ENCODE measurements at places on chromosomes 3 and 15.

- DNase-seq, result no peak
Observed at GRCh38 chr15:101051291-101052030, 132.3 kb downstream of the LRRK1 start.

DNA sequence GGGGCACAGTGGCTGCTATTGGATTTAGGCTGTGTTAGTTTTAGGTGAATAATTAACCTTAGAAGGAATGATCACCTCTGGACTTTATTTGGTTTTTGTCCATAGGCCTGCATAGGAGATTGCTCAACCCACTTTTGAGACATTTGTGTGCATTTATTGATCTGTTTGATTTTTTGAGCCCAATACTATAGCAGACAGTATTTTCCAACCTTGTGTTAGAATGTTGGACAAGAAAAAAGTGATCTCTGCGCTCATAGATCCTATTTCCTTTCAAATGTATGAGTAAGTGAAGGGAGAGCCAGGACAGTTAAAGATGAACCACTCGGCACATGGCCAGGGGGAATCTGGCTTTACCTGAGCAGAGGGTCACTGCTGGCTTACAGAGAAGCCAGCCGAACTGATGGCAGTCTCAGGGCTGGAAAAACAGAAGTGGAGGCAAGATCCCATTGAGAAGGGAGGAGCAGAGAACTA lies 8.8 kb upstream of the TOPBP1 start:
- no peak for DNase-seq

- DNase-seq, result no peak
Observed at GRCh38 chr15:64842986-64843561, 1.4 kb downstream of the PLEKHO2 start.

DNA sequence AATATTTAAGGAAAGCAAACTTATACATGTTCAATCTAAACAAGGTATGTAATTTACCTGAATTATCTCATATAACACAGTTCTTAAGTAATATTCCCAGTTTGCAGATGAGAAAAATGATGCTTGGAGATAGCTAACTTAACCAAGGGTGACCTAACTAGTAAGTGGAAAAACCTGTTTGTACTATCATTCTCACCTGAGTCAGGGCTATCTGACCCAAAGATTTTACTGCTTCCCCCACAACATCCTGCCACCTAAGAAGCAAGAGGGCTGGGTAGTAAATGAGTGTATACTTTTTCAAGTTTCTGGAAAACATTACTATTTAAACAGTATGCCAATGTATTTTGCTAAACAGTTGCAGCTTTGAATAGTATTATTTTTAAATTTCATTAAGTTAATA lies 10.6 kb downstream of the TP63 start:
- no peak for DNase-seq

DNA sequence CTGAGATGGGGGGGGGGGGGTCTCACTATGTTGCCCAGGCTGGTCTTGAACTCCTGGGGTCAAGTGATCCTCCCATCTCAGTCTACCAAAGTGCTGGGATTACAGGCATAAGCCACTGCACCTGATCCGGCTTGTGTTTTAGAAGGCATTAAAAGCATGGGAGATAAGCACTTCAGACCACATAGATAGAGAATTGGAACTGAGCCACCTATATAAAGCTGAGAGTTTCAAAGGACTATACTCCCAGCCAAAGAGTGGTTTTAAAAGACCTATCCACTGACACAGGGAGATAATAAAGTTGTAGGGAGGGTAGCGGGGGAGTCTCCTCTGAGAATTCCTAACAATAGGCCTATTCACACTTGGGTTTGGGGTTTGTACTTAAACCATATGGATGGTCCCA lies 34.8 kb downstream of the DENND4A start:
- no peak for DNase-seq

- no peak for DNase-seq
Observed at GRCh38 chr3:8712908-8713255, 20.7 kb upstream of the CAV3 start.

- DNase-seq, result no peak
Observed at GRCh38 chr3:122013448-122013925, 8.6 kb downstream of the ILDR1 start.

GRCh38 chr3:168116279-168116678 lies 20.6 kb upstream of the GOLIM4 start:
- DNase-seq, result no peak

GRCh38 chr15:97876281-97876675 lies 84.2 kb upstream of the ARRDC4 start:
- no peak for DNase-seq

- DNase-seq, result no peak
Observed at GRCh38 chr3:49120096-49120437, 556 bp downstream of the USP19 start.

DNA sequence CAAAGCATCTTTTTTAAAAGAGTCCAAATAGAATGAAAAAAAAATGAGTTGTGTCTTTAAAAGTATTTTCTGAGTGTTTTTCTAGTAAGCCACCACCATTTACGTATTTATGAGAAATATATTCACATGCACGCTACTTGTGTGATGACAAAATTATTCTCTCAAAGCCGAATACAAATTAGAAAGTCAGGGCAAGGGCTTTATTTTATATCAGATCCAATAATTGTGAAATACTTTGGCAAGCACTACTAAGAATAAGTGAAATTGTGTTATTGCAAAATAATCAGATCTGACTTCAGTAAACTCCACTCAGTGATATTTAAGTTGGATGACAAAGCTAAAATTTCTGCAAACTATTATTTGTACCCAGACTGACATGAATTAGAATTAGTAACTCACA lies 589.3 kb upstream of the KCNMB2 start:
- no peak for DNase-seq

- no peak for DNase-seq
Observed at GRCh38 chr3:50609763-50610085, 1.9 kb downstream of the CISH start.

DNA sequence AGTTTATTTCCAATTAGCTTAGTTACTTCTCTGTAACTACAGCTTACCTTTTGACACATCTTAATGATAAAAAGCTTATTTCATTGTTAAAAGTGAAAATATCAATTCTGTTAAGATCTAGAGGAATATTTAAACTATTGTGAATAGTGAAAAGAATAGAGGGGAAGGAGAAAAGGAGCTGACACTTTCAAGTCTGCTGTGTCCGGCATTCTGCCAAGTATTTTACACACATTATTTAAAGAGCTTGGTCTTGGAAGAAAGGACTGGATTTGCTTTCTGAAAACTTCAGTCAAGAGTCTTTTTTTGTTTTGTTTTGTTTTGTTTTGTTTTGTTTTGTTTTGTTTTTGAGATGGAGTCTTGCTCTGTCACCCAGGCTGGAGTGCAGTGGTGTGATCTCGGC lies 34.8 kb downstream of the CCDC80 start:
- DNase-seq, result no peak

DNA sequence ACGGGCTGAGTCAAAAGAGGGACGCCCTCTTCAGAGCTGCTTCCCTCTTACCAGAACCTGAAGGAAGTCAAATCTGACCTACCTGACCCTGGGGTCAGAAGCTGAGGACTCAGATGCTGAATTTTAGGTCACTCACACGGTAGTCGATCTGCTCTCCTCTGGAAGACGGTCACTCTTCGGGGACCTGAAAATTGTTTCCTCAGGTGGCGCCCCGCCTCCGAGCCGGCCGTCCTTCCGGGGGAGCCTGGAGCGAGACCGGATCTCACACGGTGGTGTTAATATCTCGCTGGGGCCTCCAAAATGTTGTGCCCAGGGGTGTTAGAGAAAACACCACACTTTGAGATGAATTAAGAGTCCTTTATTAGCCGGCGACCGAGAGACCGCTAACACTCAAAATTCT lies 737.2 kb downstream of the SI start:
- no peak for DNase-seq

GRCh38 chr3:160768918-160769317 lies 12.9 kb downstream of the PPM1L start:
- no peak for DNase-seq

DNA sequence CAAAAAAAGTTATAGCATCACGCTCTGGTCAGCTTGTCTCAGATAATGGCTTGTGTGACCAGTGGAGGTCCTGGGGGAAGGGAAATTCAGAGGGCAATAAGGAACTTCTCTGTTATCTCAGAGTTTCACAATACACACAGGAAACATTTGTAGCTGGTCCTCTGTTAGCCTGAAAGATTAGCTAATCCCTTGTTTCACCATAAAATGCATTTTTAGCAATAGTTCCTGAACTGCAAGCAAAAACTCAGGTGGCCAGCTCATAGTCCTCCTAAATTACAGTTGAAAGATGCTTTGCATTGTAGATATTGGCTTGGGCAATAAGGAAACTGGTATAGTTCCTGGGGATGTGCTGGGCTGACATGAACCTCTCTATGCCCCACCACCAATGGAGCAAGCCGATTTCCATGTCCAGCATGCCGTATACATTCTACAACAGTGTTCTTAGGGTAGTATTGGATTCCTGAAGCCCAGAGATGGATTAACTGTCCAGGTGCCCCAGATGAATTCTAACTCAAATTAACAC lies 141.5 kb upstream of the TBL1XR1 start:
- DNase-seq, result no peak

- peak; percentile 87 for DNase-seq
Observed at GRCh38 chr3:170055209-170055608, 17.4 kb downstream of the GPR160 start.

GRCh38 chr3:63654211-63654610 lies 1.7 kb downstream of the SNTN start:
- no peak for DNase-seq

GRCh38 chr3:100525753-100526612 lies 33.6 kb downstream of the TMEM45A start:
- no peak for DNase-seq

DNA sequence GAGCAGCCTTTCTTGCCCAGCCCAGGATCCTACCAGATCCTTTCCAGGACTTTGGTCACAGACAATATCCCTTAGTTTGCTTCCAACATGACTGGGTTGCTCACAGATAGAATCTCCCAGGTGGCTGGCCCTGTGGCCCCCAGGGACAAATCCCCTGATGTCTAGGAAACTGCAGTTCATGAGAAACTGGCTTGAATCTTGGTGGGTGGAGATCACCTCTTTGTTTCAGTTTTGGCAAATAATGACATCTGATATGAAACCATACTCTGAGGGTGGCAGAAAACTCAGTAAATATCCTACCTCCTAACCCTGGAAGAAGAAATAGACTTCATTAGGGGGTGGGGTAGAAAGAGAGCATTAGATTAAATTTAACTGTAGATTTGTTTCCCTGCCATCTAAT lies 44.1 kb upstream of the PFN2 start:
- DNase-seq, result no peak

DNA sequence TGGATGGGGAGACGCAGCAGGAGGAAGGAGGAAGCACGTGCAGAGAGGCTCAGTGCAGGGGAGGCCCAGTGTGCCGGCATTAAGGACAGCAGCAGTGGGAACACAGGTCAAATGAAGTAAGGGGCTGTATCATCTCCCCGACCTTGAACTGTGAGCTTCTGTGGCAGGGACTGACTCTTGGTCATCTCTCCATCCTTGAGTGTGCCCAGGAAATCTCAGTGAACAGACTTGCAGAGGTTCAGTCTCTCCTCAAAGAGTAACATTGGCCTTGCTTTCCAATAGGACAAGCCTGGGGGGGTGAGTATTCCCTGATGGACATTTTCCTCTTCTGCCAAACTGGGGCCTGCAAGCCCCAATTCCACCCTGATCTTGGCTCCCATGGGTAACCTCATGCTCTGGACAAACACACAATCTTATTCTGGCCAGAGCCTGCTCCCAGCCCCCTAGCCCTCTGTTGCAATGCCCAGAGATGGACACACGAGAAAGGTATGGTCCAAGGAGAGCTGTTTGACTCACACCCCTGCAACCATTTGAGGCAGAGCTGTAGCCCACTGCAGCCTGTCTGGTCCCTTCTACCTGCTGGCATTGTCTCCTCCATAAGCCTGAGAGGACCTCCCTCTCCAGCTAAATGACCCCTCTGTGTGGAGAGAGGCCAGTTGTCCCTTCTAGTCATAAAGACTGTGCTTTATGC lies 50.9 kb downstream of the TLE3 start:
- DNase-seq, result no peak

GRCh38 chr15:79140846-79141570 lies 50.4 kb upstream of the RASGRF1 start:
- DNase-seq, result no peak

DNA sequence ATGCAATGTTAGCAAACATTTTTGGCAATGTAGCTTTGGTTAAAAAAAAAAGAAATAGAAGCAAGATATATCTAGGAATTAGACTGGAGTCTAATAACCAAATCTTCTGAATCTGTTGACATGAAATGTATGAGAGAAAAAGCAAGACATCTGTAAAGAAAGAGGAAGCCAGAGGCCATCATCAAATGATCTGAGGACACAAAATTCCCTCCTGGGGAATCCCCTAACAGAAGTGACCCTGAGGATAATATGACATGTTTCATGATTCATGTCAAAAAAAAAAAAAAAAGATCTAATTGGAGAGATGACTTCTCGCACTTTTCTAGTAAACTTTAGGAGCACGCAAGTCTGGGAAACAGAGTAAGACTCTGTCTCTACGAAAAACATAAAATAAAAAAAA lies 70.9 kb downstream of the IMPG2 start:
- DNase-seq, result no peak

DNA sequence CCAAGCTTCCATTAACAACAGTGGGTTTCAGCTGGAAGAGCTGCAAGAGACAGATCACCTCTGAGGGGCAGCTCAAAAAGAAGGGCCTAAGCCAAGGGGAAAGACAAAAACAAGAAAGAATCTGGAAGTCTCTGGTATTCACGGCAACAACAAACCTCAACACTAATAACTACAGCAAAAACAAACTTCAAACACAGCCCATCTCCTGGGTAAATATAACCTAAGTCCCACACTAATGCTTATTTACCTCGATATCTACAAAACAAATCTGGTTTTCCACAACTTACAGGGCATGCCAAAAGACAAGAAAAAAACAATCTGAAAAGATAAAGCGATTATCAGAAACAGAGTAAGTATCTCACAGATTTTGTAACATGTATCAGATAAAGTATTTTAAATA lies 29.7 kb downstream of the TOP2B start:
- no peak for DNase-seq

- DNase-seq, result peak; percentile 43
Observed at GRCh38 chr3:156711113-156711512, 36.7 kb downstream of the TIPARP start.

DNA sequence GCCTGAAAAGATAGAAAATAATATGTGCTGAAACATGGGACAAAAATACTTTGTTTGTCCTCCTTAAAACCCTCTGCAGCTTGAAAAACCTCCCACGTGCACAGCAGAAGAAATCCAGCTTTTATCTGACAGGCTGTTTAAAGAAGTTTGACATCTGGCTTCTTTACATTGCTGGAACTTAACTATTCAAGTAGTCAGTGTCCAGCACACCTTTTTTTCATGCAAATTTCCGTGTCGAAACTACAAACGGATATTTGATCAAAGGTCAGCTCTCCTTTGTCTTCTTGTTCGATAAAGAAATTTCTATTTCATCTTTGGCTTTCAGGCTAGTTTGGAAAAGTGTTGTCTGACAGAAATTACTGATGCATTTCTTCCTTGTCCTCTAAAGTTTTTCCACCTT lies 66.8 kb upstream of the KBTBD8 start:
- DNase-seq, result no peak

DNA sequence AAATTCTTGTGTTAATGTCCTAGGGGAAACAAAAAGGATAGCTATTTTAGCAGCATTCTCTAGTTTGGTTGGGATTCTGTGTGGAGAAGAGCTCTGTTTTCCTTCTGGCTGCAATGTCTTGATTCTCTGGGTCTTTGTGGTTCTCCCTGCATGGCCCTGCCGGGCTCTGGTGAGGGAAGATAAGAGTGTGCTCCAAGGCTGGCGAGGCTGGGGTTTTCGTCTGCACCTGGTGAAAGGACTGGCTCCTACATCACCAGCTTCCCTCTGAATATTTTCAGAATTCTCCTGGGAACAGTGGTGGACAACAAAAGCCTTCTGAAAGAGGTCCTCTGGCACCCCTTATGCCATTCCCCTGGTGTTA lies 38.1 kb upstream of the SFMBT1 start:
- DNase-seq, result no peak
